ENCODE measurements at places on chromosomes 7 and 10.
A peak's percentile ranks its signal among the peaks of the same experiment; 100 is the strongest.

DNA sequence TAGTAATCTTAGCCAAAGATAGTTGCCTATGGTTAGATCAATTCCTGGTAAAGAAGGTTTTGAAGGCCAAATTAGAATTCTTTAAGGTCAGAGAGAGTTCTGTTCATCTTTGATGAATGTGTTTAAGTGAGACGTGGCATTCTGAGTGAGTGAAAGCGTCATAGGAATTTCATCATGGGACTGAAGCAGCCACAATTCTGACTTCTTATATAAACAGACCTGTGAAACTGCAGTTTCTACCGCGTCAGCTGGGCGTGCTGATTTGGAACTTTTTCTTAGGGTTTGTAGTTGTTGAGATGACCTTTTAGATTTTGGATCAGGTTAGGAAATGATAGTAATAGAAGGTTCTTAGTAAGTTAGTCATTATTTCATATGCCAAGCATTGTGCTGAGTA, 103.8 kb downstream of the CNNM2 start:
- DNase-seq = peak; percentile 66

- DNase-seq = peak; percentile 51
Measured at GRCh38 chr7:138608275-138608674, 92.9 kb downstream of the SVOPL start.

- DNase-seq = peak; percentile 33
Measured at GRCh38 chr7:76037310-76037709, 10.5 kb downstream of the STYXL1 start.

- no peak for DNase-seq
Measured at GRCh38 chr7:46386428-46387399, 465.6 kb upstream of the IGFBP3 start.

- DNase-seq = peak; percentile 94
Measured at GRCh38 chr10:51699475-51700227, at the start of gene CSTF2T. TSS of gene CSTF2T (minus strand) at chr10:51699595. CDS start at chr10:51699549, 46 bp downstream.

DNA sequence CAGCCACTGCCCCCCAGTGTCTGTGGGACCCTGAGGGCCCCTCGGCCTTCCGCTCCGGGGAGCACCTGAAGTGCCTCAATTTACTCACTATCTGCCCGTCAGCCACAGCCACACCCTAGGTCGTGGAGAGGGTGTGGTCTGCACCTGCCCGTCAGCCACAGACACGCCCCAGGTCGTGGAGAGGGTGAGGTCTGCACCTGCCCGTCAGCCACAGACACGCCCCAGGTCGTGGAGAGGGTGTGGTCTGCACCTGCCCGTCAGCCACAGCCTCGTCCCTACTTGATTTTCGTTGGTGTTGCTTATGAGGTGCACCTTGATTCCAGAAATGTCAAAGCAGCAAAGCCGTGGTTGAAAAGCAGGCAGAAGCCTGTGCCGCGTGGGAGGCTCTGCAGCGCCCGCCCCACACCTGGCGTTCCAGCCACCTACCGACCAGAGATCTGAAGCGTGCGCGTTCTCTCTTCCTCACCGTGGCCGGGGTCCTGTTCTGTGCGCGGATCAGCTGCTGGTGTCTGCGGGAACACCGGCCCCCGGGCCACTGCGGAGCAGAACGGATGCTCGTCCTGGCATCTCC, 101.6 kb downstream of the DYNC2I1 start:
- no peak for DNase-seq

GRCh38 chr7:102248456-102249395, 37.9 kb upstream of the SH2B2 start:
- no peak for DNase-seq
